ENCODE measurements at places on chromosomes 2 and 18.

- H3K27ac ChIP-seq, result no peak overlapping the region
- no peaks in the 10 kb centered on the region for H3K4me1 ChIP-seq
- H3K36me3 ChIP-seq, result no peaks in the 10 kb centered on the region
- no peak overlapping the region for H3K4me3 ChIP-seq
- DNase-seq, result peak; percentile 50
- no peaks in the 10 kb centered on the region for H3K27me3 ChIP-seq
Measured at GRCh38 chr18:36534154-36534688, 236.7 kb downstream of the FHOD3 start.

- peaks cover 8% of the 10 kb centered on the region for H3K4me1 ChIP-seq
- peak; percentile 37 for DNase-seq
- no peaks in the 10 kb centered on the region for H3K36me3 ChIP-seq
- no peaks in the 10 kb centered on the region for H3K27me3 ChIP-seq
Measured at GRCh38 chr18:26386441-26386840, 160.2 kb downstream of the TAF4B start.

- peak overlapping the region; percentile 60 for H3K27ac ChIP-seq
- no peaks in the 10 kb centered on the region for H3K36me3 ChIP-seq
- peak; percentile 90 for DNase-seq
- H3K27me3 ChIP-seq, result no peaks in the 10 kb centered on the region
Measured at GRCh38 chr2:65064728-65065552, 8.7 kb downstream of the CEP68 start.

DNA sequence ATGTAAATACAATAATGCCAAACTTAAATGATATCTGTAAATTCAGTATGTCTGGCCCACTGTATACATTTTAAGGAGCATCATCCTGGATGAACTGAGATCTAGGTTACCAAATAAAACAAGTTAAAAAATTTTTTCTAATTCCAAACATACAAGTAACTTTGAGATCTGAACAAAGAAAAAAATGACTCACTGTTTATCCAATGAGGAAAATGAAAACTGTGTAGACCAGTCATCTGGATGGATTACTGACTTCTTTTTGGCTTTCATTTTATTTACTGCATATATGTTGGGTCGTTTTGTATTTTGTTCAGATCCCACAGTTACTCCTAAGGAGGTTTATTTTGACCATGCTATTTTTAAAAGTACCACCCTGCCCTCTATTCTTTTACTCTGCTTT lies 189.8 kb downstream of the RBM43 start:
- H3K27me3 ChIP-seq, result no peaks in the 10 kb centered on the region
- no peak for DNase-seq
- H3K4me3 ChIP-seq, result no peak overlapping the region

- no peaks in the 10 kb centered on the region for H3K36me3 ChIP-seq
- no peaks in the 10 kb centered on the region for H3K27me3 ChIP-seq
- H3K4me3 ChIP-seq, result no peak overlapping the region
- no peak overlapping the region for H3K27ac ChIP-seq
Measured at GRCh38 chr2:96171831-96172230, 26.6 kb upstream of the DUSP2 start.

- no peaks in the 10 kb centered on the region for H3K4me1 ChIP-seq
- DNase-seq, result no peak
- H3K27ac ChIP-seq, result no peak overlapping the region
- H3K27me3 ChIP-seq, result no peaks in the 10 kb centered on the region
- no peak overlapping the region for H3K4me3 ChIP-seq
- H3K36me3 ChIP-seq, result no peaks in the 10 kb centered on the region
Measured at GRCh38 chr2:52036024-52036423, 1004.1 kb upstream of the NRXN1 start.

GRCh38 chr18:13110559-13110958 lies 108.0 kb upstream of the LDLRAD4 start:
- no peaks in the 10 kb centered on the region for H3K27me3 ChIP-seq
- H3K4me3 ChIP-seq, result no peak overlapping the region
- no peak for DNase-seq
- no peaks in the 10 kb centered on the region for H3K4me1 ChIP-seq

DNA sequence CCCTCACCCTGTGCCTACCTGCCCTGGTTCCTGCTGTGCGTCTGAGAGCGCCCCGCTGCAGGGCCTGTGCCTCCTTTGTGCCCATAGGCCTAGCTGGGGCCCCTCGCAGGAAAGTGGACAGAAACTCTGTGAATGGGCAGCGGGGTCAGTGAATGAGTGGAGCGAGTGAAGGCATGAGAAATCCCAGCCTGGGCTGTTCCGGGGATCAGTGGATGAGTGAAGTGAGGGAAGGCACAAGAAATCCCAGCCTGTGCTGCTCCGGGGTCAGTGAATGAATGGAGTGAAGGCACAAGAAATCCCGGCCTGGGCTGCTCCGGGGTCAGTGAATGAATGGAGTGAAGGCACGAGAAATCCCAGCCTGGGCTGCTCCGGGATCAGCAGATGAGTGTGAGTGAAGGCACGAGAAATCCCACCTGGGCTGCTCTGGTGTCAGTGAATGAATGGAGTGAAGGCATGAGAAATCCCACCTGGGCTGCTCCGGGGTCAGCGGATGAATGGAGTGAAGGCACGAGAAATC lies 2.0 kb downstream of the COLEC11 start:
- H3K4me3 ChIP-seq, result no peak overlapping the region
- no peaks in the 10 kb centered on the region for H3K4me1 ChIP-seq
- no peaks in the 10 kb centered on the region for H3K36me3 ChIP-seq

DNA sequence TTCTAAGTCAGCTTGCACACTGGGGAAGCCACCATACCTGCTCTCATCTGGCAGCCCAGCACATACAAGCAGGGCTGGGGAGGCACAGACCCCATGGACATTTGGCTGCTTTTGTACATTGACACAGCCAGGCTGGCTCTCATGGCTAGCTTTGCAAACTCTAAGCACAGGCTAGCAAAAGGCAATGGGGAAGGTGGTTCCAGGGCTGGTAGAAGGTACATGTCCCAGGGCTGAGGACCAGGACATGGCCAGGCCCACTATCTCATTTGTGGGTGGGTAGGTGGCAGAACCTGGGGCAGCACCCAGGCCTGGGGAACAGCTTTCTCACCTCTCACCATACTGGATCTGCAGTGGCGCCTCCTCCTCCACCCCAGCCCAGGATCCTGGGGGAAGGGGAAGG lies 90.9 kb downstream of the HS1BP3 start:
- no peaks in the 10 kb centered on the region for H3K36me3 ChIP-seq
- H3K4me3 ChIP-seq, result no peak overlapping the region
- H3K27ac ChIP-seq, result no peak overlapping the region
- H3K27me3 ChIP-seq, result peaks cover 2% of the 10 kb centered on the region
- DNase-seq, result no peak

GRCh38 chr2:101740555-101740964 lies 43.1 kb downstream of the MAP4K4 start:
- no peak for DNase-seq
- H3K27me3 ChIP-seq, result no peaks in the 10 kb centered on the region
- no peak overlapping the region for H3K4me3 ChIP-seq
- H3K4me1 ChIP-seq, result peaks cover 43% of the 10 kb centered on the region
- no peak overlapping the region for H3K27ac ChIP-seq

- no peak overlapping the region for H3K27ac ChIP-seq
- H3K4me1 ChIP-seq, result no peaks in the 10 kb centered on the region
- H3K27me3 ChIP-seq, result no peaks in the 10 kb centered on the region
Measured at GRCh38 chr18:52387175-52387574, 47.2 kb downstream of the DCC start.

DNA sequence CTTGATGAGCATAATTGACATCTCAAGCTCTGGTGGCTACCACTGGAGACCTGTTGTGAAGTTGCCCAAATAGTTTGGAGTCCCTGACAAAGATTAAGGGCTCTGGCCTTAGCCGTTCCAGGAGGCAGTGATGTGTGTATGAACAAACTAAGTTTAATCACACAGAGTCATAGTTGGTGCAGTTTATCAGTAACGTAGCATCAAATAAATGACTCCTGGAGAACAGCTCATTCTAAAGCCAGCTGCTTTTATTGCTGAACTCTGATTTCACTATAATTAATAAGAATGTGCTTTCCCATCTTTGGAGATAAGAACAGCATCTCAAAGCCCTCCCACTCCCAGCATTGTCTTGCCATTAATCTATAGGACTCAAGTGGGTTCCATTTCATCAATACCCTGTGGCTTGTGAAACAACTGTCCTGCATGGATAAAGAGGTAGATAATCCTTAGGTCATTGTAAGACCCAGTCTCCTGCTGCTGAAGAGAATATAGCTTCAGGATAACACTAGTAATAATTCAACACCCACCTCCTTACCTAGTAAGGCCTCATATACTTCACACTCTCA lies 211.4 kb upstream of the THUMPD2 start:
- H3K27ac ChIP-seq, result no peak overlapping the region
- H3K27me3 ChIP-seq, result no peaks in the 10 kb centered on the region
- no peak overlapping the region for H3K4me3 ChIP-seq
- H3K36me3 ChIP-seq, result no peaks in the 10 kb centered on the region
- DNase-seq, result peak; percentile 82

- H3K27me3 ChIP-seq, result no peaks in the 10 kb centered on the region
- DNase-seq, result peak; percentile 41
- H3K4me3 ChIP-seq, result no peak overlapping the region
- no peaks in the 10 kb centered on the region for H3K4me1 ChIP-seq
- H3K27ac ChIP-seq, result no peak overlapping the region
Measured at GRCh38 chr2:86078774-86079545, 26.7 kb downstream of the POLR1A start.

DNA sequence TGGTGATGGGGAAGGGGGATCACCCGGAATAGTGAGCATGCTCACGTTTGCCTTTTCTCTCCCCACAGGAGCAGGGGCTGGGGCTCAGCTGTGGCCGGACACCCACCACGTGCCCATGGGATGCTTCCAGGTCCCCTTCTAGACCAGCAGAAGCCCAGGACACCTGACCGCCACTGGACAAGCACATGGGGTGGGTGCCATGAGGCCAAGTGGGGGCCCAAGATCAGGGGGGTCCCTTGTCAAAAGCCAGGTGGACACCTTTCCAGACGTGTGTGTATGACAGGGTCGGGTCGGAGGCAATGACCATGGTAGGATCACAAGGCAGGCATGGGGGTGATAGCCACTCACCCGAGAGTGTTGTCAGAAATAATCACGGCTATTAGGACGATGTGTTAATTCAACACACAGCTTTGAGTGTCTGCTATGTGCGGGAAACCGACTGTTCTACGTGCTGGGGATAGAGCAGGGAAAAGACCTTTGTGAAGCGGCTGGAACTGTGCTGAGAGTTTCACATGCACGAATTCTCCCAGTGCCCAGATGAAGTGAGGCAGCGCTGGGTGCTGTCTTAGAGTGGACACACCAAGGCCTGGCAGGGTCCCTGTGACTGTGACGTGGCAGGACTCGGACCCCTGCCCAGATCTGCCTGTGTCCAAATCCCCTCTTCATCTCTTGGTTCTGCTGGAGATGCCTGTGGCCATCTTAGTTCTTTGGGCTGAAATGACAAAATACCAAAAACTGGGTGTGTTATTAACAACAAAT lies 244.7 kb downstream of the NDUFA10 start:
- no peaks in the 10 kb centered on the region for H3K27me3 ChIP-seq
- no peaks in the 10 kb centered on the region for H3K4me1 ChIP-seq
- no peak overlapping the region for H3K27ac ChIP-seq
- no peak for DNase-seq

GRCh38 chr2:150742094-150742493 lies 254.6 kb upstream of the RND3 start:
- no peak for DNase-seq
- no peak overlapping the region for H3K4me3 ChIP-seq
- H3K36me3 ChIP-seq, result no peaks in the 10 kb centered on the region

GRCh38 chr2:96342085-96342484 lies 6.5 kb downstream of the NCAPH start:
- no peaks in the 10 kb centered on the region for H3K27me3 ChIP-seq
- H3K36me3 ChIP-seq, result peaks cover 10% of the 10 kb centered on the region
- peak; percentile 89 for DNase-seq

DNA sequence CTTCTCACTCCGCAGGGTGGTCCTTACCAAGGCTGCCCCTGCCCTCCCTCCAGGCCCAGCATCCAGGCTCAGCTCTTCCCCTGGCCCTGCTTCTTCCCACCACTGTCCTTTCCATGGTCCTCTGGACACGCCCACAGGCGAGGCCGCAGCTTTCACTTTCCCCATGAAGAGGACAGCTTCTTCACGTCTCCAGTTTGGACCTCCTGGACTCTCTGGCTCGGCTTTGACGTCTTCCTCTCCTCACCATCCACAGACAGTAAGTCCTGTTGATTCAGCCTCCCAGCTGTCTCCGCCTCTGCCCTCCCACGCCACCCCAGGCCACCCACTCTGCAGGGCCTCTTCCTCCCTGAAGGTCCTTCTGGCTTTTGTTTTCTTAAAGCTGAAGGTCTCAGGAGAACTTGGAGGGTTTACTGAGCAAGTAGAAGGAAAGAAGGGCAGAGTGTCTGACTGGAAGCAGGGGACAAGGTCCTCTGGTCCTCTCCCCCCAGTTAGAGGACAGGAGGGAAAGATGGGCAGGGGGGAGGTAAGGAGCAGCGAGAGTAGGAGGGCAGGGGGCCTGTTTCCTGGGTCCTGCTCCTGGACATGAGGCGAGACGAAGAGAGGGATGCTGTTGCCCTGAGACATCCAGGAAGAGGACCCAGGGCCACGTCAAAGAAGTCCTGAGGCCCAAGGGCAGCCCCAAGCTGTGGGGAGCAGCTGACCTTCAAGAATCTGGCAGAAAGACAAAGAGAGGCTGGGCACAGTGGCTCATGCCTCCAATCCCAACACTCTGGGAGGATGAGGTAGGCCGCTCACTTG lies 24.7 kb upstream of the NMUR1 start:
- peaks cover under 1% of the 10 kb centered on the region for H3K27me3 ChIP-seq
- H3K36me3 ChIP-seq, result no peaks in the 10 kb centered on the region
- no peak for DNase-seq
- no peak overlapping the region for H3K27ac ChIP-seq
- peaks cover 4% of the 10 kb centered on the region for H3K4me1 ChIP-seq
- H3K4me3 ChIP-seq, result no peak overlapping the region

All from astrocyte (in vitro differentiated cells and primary cell).